ENCODE measurements at places on chromosomes 3 and 15.

- peak; percentile 24 for DNase-seq
Observed at GRCh38 chr15:31455499-31455898, 128.9 kb downstream of the KLF13 start.

GRCh38 chr3:182142928-182143327 lies 431.2 kb downstream of the SOX2 start:
- no peak for DNase-seq

DNA sequence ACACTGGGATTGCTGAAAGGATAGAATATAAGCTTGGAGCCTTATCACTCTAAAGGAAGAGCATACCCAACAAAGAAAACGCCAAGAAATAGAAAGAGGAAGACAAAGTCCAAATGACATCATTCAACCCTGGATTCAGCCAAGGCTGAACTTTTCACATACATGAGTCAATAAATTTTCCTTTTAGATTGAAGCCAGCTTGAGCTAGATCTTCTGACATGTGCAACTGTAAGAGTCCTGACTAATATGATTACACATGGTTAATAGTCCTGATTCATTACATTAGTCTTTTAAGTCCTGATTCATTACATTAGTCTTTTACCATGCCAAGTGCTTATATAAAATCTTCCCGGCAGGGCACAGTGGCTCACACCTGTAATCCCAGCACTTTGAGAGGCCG lies 13.6 kb upstream of the DENND6A start:
- no peak for DNase-seq

- DNase-seq, result no peak
Observed at GRCh38 chr3:157122832-157123427, 37.0 kb downstream of the CCNL1 start.

DNA sequence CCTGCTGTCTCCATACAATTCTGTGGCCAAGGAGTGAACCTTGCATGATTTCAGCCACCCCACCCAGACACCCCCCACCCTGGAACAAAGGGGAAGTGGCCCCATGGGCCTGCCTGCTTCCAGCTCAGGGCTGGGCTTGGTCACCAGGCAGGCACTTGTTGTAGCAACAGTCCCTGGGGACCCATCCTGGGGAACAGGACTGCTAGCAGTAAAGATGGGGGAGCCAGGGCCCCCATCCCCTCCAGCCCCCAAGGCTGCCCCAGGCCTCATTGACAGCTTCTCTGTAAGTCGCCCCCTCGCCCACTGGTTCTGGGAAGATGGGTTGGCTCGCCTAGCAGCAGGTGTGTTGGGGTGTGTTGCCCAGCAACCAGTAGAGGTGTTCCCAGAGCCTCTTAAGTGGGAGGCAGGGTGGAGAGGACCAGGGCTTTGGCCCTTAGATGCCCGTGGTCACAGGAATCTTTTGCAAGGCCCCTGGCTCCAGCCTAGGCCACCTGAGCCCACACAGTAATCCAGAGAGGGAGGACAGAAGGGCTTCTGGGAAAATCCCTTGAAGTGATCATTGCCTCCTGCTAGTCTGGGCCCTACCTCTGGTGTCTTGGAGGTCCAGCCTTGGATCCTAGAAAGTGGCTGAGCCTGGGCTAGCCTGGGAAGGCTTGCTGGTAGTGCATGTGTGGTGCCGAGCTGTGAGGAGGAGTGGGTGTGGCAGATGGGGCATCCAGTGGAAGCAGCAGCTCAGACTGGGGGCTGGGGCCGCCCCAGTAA lies 48.9 kb downstream of the CYP11A1 start:
- DNase-seq, result no peak

GRCh38 chr3:171110715-171111114 lies 84.2 kb upstream of the SLC2A2 start:
- no peak for DNase-seq

DNA sequence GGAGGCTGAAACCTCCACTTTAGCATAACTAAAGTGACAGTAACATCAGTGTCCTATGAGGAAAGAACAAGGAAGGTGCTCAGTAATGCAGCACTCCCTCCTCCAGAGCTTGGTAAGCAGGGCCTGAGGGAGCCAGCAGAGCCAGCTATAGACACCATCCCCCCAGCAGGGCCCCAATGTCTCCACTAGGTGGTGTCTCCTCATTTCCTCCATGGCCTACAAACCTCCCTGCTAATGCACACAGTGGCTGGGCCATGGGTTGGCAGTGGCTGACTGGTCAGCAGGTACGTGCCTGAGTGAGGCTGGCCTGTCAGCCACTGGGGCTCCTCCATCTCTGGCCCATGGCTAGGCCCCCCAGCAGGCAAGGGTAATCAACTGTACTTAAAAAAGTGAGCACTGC lies 13.6 kb downstream of the MRPS25 start:
- DNase-seq, result peak; percentile 81

DNA sequence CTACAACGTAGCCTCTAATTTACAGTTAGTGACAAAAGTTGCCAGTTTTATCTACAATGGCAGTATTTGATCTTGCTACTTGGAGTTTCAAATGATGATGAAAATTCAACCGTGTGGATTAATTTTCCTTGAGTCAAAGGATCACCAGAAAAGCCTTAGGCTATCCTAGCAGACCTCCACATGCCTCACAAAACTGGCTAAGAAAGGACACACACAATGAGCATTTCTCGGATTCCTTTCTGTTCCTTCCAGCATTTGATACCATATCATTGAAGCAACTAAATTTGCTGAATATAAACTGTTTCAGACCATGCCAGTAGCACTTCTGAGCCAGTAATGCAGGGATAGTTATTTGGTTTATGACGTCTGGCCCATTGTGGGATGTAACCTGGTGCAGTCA lies 587.4 kb upstream of the MDFIC2 start:
- DNase-seq, result no peak

DNA sequence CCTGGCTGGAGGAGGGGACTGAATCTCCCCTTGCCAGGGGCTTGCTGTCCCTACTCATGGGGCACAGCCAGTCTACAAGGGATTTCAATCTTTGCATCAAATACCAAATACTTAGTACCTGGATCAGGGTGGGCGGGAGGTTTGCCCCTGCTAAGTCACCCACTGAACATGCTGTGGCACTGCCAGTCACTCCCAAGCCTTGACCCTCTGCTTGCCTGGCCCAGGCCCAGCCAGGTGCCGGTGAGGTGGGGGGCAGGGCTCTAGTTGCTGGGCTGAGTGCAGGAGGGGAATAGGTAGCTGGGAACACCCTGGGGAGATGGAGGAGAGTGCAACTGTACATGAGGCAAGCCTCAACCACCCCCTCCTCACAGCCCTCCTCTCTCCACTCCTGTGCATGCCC lies 136.3 kb upstream of the LRTM1 start:
- no peak for DNase-seq

DNA sequence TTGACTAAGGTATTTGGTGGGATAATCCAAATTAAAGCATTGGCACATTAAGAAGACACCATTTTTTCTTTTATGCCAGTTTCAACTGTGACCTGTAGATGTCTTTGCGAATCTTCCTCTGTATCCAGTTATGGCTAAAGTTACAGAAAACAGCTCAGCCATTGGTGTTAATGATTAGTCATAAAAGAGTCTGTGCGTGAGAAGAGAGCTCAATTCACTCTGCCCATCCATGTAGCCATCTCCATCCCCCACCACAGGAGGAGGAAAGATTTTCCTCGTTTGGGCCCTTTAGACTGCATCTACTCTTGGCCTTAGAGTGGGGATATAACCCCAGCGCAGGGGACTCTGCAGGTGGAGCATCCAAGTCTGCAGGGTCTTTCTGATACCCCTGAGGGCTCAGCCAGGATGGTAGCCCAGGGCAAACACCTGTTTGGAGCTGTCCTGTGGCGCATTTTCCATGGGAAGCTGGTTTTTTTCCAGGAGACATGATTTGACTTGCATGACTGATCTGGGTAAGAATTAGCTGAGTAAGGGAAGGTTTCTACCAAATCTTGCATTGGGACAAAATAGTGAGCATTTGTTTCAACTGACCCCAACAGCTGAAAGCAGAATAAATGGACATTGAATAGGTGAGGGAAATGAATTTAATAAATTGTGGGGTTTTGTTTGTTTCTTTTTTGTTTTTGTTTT lies 29.5 kb downstream of the NANOGP8 start:
- no peak for DNase-seq

GRCh38 chr15:70480196-70480856 lies 283.0 kb downstream of the UACA start:
- DNase-seq, result peak; percentile 62

Data from hematopoietic multipotent progenitor cell treated with erythropoietin and hydrocortisone succinate and interleukin-3 and kit ligand, for 8 days (in vitro differentiated cells).